ENCODE measurements at places on chromosomes 16 and 17.

GRCh38 chr17:3943240-3943891, 20.9 kb downstream of the ATP2A3 start:
- no peak for DNase-seq

GRCh38 chr17:68588362-68588761, 12.8 kb downstream of the FAM20A start:
- no peak for DNase-seq

DNA sequence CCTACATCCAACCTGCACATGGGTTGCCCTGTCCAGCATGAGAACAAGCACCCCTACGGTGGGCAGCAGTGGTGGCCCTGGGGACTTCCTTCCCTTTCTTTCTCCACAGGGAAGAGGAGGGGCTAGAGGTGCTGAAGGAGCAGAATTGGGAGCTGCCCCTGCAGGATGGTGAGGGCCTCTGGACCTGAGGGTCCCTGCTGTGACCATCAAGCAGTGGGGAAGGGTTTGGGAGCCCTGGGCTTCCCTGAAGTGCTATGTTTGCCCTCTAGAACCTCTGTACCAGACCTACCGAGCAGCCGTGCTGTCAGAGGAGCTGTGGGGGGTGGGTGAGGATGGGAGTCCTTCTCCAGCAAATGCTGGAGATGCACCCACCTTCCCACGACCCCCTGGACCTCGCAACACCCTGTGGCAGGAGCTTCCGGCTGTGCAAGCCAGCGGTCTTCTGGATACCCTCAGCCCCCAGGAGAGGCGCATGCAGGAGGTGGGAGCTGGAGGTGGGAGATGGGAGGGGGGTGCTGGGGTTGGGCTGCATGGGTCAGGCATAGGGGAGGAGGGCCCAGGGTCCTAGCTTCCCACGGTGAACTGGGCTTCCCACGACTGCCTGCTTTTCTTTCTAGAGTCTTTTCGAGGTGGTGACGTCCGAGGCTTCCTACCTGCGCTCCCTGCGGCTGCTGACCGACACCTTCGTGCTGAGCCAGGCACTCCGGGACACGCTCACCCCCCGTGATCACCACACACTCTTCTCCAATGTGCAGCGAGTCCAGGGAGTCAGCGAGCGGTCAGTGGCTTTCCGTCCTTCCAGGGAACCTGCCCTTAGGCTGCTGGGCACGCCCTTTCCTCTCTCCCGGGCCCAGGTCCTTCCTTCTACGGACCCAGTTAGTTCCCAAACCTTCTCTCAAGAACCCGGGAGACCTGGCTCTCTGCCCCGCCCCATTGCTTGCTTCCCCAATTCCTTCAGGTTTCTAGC, 5.0 kb downstream of the ARHGEF15 start:
- DNase-seq, result no peak

- DNase-seq, result peak; percentile 91
Observed at GRCh38 chr17:35433075-35433894, 985 bp upstream of the SLFN12 start.

- no peak for DNase-seq
Observed at GRCh38 chr17:21285164-21286065, 904 bp downstream of the MAP2K3 start.

GRCh38 chr17:12545877-12546513, 119.7 kb upstream of the MYOCD start:
- no peak for DNase-seq

DNA sequence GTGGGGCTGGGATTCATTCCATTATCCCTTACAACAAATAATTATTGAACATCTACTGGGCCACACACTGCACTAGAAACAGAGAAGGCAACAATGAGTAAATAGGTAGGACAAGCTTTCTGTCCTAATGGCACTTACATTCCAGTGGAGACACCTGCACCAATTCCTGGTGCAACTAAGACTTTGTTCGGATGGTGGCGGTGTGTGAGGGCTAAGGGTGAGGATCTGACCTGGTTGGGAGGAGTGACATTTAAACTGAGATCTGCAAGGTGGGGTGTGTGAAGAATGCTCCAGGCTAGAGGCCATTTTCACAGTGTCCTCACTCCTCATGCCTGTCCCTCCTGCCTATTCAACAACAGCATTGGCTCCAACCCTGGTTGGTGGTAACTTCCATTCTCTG, 510.0 kb downstream of the XYLT1 start:
- DNase-seq, result no peak

- peak; percentile 16 for DNase-seq
Observed at GRCh38 chr17:80794281-80795089, 197.2 kb upstream of the CHMP6 start.

DNA sequence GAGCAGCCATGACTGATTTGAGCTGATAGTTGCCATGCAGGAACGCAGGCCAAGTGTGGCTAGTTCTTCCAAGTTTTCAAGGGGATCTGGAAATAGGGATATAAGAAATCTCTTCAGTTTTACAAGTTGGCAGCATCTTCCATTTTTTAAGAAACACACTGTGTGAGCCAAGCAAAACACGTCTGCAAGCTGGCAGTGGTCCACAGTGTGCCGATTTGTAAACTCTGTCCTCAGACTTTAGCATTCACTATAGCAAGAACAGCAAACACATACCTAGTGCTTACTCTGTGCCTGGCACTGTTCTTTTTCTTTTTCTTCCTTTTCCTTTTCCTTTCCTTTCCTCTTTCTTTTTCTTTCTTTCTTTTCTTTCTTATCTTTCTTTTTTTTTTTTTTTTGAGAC, 2.9 kb downstream of the ORAI3 start:
- no peak for DNase-seq

GRCh38 chr17:80959330-80960036, 32.2 kb upstream of the CHMP6 start:
- DNase-seq, result no peak

DNA sequence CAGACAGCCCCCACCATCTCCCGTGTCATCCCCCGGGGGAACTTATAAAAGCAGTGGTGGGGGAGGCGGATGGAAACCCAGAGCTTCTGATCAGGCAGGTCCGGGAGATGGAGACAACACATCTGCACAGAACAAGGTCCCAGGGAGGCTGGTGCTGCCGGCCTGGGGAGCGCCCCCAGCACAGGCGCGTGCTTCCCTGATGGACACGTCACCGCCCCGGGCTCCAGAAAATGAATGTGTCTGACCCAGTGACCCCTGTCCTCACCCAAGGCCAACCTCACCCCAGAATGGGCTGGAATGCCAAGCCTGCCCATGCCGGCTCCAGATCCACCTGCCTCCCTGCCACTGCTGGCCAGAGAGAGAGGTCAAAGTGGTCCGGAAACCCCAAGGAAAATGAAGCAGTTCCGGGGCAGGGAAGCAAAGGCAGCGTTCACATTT, 12.5 kb downstream of the SLC7A5 start:
- DNase-seq, result no peak

- DNase-seq, result no peak
Observed at GRCh38 chr17:80761110-80761871, 216.7 kb downstream of the RPTOR start.

- DNase-seq, result no peak
Observed at GRCh38 chr16:77705351-77705750, 17.0 kb upstream of the NUDT7 start.

GRCh38 chr17:79699386-79700036, 31.2 kb upstream of the ENPP7 start:
- DNase-seq, result no peak

- no peak for DNase-seq
Observed at GRCh38 chr17:17549732-17550366, 41.7 kb downstream of the PEMT start.

- no peak for DNase-seq
Observed at GRCh38 chr17:62178579-62178978, 113.5 kb upstream of the MED13 start.

DNA sequence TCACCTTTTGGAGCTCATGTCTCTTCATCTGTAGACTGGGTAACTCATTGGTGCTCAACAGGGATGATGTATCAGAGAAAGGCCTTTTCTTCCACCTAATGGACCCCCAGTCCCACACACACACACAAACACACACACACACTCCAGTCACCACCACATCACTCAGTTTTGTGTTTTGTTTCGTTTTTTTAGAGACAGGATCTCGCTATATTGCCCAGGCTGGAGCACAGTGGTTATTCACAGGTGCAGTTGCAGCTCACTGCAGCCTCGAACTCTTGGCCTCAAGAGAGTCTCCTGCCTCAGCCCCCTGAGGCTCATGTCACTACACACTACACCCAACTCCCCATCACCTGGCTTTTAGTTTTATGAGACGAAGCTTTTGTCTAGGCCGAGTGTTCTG, 55.6 kb downstream of the SF3B3 start:
- no peak for DNase-seq

- DNase-seq, result no peak
Observed at GRCh38 chr16:1775846-1776671, 3.1 kb upstream of the MRPS34 start.

DNA sequence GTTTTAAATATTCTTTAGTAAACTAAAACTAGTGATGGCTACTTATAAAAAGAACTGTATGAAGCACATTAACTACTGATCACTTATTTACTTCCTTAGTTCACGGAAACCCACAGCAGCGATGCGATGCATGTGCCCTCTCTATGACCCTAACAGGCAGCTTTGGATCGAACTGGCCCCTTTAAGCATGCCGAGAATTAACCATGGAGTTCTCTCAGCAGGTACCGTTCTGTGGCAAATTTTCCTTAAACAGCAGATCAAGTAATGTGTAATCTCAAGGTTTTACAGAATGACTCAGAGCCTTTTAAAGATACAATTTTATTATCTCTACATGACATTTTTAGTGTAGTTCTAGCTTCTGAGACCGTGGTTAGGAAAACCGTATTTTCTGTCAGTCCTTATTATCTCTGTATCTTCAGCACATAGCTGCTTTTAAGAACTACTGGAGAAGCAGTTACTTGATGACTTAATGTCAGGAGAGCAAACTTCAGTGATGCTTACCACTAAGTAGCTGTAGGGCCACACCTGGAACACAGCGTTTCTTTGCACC, 43.0 kb downstream of the GAN start:
- no peak for DNase-seq

DNA sequence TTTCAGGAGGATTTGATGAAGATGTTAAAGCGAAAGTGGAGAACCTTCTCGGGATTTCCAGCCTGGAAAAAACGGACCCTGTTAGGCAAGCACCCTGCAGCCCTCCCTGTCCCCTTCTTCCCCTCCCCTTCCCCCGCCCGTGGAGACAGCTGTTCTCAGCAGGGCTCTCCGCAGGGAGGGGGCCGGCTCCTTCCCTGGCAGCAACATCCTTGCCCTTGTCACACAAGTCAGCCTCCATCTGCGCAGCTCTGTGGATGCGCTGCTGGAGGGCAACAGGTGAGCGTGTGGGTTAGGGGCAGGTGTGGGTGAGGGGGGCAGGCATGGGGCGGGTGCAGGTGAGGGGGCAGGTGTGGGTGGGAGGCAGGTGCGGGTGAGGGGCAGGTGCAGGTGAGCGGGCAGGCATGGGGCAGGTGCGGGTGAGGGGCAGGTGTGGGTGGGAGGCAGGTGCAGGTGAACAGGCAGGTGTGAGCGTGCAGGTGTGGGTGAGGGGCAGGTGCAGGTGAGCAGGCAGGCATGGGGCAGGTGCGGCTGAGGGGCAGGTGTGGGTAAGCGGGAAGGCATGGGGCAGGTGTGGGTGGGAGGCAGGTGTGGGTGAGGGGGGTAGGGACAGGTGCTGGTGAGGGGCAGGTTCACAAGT, 9.4 kb downstream of the CYBC1 start:
- DNase-seq, result no peak

- no peak for DNase-seq
Observed at GRCh38 chr17:77422748-77423113, 282.0 kb downstream of the SEC14L1 start.

DNA sequence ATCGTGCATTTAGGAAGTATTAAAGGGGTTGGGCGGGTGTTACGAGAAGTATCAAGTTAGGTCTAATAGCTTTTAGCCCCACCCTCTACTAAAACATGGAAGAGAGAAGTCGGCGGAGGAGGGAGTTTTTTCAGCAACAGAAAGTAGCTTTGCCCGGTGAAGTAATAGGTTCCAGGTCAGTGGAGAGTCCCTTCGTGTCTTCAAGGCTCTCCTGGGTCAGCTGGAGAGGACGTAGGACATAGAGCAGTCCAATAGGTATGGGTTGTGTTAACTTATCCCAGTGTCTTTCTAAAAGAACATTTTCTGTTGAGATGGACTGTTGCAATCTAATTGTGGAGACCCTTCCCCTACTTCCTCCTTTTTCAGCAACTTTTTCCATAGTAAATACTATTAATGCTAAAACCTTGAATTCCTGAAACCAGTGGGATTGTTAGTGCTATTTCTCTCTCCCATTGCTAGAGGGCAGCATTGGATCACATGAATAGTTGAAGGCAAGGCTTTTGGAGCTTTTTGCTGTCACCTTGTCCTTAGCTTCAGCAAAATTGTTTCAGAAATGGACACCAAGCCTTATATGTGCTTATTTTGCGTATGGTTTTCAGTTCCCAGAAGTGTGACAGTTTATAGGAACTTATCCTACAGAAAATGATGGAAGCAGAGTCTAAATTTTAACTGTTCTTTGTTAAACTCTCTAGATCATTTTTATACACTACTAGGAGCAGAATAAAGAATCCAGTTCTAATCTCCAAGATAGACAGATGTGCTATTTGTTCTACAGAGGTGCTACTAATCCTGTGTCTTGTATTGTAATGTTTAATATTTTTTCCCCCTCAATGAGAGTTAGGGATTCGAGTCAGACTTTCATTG, 38.4 kb downstream of the UTP18 start:
- no peak for DNase-seq

GRCh38 chr17:72372185-72372584, 251.4 kb downstream of the SOX9 start:
- DNase-seq, result no peak

- DNase-seq, result no peak
Observed at GRCh38 chr16:69166221-69166833, 20.6 kb upstream of the SNTB2 start.

- no peak for DNase-seq
Observed at GRCh38 chr17:44110823-44111633, 12.4 kb downstream of the HDAC5 start.

DNA sequence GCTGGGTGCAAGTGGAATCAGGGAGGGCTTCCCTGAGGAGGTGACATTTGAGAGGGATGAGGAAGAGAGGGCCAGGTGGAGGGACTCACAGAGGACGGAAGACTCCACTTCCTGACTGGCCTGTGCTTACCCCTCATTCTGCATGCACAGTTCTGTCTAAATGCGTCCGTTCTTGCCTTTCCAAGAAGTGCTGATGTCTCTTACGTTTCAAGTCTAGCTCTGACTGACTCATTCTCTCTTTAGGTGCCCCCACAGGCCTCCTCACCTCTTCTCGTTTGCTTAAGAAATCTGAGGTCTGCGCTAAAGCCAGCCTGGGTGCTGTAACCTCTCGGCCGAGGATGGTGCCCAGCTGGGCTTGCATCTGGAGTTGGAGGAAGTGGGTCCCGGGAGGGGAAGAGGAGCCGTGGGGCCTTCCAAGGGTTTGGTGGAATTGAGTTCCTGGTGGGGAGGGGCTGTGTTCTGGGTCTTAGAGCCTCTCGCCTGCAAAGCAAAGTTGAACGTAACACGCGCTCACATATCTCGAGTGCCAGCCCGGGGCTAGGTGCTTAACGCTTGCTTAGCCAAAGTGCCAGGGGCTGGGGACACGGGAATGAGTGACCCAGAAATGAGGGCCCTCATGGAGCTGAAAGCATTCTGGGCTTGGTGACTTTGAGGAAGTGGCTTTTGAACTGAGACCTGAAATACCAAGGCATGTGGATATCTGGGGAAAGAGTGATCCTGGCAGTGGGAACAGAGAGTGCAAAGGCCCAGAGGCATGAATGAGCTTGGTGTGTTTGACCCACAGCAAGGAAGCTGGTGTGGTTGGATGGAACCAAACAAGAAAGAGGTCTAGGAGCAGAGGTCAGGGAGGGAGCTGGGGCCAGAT, 4.8 kb downstream of the IL4R start:
- DNase-seq, result no peak
